ENCODE measurements at places on chromosomes 4 and X.

DNA sequence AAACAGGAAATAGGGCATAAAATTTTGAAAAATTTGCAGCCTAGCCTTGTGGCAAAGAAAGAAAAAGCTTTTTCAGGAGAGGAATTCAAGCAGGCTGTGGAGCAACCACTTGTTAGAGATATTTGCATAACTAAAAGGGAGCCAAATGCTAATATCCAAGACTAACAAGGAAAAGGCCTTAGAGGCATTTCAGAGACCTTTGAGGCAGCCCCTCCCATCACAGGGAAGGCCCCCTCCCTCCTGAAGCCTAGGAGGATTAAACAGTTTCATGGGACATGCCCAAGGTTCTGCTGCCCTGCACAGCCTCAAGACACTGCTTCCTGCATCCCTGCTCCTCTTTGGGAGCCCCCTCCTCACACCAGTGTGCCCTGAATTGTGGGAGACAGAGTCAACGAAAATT is 275.4 kb upstream of the SFRP2 start:
- no peak for DNase-seq

GRCh38 chr4:39502019-39502663 is 25.1 kb downstream of the UGDH start:
- no peak for DNase-seq

DNA sequence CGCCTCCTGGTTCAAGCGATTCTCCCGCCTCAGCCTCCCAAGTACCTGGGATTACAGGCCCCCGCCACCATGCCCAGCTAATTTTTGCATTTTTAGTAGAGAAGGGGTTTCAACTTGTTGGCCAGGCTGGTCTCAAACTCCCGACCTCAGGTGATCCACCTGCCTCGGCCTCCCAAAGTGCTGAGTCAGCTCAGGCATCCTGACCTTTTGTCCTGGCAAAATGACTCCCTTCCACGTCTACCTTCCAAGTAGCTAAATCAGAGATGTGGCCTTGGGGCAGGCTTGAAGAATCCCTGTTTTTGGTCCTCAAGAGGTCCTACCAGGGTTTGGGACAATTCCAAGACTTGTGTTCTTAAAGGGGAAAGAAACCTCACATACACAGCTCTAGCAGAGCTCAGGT is 12.8 kb downstream of the AFAP1 start:
- no peak for DNase-seq

DNA sequence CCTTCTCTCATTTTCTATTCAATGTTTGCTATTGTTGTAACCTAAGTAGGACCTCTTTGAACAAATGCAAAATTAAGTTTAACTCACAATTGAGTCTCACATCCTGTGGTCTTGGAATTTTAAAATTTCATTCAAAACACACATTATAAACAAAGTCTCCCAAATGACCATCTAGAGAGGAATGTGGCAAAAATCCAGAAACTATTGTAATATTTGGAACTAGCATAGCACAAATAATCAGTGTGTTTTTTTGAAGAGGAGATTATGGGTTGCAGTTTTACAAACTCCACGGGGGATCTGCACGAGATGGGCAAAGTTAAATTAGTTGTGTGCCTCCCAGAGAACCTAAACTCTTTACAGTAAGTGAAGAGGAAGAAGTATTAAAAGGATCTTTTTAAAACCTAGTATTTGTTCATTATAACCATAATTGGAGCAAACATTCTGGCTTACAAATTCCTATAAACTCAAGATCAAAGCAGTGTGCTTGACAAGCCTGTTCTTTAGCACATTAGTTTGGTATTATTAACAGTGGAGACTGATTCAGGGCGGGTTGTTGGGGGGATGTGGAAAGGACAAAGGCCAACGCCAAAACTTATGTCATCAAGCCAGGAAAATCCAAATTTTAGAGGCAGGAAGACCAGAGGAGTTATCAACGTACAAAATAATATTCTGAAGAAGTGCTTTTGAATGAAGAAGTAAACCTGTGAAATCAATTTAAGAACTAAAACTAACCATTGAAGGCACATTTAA is 22.4 kb upstream of the RBPJ start:
- DNase-seq = no peak

DNA sequence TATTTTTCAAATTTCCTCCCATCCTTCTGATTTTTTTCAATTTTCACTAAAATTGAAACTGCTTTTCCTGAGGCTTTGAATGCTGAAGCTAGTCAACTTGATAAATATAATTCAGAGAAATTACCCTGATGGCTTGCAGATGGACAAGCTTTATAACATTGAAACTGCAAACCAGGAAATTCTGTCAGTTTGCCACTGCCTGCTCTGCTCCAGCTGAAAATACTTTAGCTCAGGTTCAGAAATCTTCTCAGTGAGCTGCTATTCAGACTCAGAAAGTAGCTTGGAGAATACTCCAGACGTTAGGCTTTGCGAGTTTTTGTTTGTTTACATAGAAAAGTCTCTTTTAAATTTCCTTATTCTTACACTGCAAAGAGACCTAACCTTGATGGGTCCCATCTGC is 1574.7 kb downstream of the STIM2 start:
- DNase-seq = no peak

DNA sequence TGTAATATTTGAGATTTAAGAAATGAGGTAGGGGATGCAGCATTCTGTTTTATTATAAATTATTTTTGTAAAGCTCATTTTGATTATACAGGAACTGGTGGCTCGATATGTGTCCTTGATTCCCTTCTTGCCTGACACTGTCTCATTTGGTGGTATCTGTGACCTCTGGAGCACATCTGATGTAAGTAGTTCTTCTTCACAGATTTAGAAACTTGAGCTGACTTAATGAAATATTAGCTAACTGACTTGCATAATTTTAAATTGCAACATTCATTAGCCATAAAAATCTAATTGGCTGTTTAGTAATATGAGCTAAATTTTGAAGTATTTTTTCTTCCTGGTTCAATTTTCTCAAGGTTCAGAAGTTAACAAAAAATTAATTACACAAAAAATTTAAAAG is 69.1 kb downstream of the FBXL5 start:
- no peak for DNase-seq

DNA sequence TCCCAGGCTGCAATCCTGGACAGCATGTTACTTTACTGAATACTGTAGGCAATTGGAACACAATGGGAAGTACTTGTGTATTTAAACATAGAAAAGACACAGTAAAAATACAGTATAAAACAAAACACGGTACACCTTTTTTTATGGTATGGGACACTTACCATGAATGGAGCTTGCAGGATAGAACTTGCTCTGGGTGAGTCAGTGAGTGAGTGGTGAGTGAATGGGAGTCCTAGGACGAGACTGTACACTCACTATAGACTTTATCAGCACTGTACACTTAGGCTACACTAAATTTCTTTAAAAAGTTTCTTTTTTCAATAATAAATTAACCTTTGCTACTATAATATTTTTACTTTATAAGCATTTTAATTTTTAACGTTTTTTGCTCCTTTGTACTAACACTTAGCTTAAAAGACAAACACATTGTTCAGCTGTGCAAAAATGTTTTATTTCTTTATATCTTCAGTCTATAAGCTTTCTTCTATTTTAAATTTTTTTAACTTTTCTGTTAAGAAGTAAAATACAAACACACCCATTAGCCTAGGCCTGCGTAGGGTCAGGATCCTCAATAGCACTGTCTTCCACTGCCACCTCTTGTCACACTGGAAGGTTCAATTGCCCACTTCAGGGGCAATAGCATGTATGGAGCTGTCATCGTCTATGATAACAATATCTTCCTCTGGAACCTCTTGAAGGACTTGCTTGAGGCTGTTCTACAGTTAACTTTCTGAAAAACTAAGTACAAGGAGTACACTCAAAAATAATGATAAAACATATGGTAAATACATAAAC is 293.5 kb upstream of the FSTL5 start:
- DNase-seq = no peak

GRCh38 chr4:1164956-1165545 is 7.3 kb downstream of the SPON2 start:
- DNase-seq = no peak

- DNase-seq = no peak
Measured at GRCh38 chrX:132858018-132858417, 100.4 kb downstream of the HS6ST2 start.

DNA sequence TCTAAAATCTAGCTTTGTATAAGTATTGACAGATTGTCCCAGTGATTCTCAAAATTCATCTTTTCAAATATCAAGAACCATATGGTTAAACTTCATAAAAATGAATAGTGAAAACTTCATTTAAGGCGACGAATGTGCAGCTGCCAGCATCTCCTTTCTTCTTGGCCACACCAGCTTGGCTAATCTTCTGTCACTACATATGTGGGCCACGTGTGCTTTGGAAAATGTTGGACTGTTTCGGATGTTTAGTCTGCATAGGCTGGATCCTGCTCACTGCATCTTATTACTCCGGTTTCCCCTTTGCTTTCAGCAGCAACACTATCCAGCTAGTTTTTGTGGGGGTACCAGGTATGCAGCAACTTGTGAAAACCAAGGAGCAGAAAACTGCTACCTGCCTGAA is 221.9 kb downstream of the BMPR1B start:
- no peak for DNase-seq

DNA sequence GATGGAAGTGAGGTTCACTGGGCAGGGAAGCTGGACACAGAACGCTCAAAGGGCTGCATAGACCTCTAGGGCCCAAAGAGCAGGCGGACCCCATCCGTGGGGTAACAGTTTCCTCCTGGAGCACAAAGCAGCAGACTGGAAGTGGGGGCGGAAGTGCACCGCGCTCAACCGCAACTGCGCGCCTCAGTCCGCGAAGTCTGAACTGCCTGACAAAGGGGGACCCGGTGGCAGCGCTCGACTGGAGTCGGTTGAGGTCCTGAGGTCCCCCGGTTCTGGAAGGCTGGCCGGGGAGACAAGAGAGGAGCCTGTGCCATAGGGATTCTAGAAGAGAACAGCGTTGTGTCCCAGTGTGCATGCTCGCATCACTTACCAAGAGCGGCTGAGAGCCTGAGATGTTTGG is 58.5 kb downstream of the ALPK1 start:
- DNase-seq = no peak

- DNase-seq = peak; percentile 0
Measured at GRCh38 chrX:19121898-19122640, at the start of gene ADGRG2. Gene ADGRG2, minus strand, starts transcription at chrX:19122468. Its CDS starts 53,634 bp downstream, at chrX:19068834.

DNA sequence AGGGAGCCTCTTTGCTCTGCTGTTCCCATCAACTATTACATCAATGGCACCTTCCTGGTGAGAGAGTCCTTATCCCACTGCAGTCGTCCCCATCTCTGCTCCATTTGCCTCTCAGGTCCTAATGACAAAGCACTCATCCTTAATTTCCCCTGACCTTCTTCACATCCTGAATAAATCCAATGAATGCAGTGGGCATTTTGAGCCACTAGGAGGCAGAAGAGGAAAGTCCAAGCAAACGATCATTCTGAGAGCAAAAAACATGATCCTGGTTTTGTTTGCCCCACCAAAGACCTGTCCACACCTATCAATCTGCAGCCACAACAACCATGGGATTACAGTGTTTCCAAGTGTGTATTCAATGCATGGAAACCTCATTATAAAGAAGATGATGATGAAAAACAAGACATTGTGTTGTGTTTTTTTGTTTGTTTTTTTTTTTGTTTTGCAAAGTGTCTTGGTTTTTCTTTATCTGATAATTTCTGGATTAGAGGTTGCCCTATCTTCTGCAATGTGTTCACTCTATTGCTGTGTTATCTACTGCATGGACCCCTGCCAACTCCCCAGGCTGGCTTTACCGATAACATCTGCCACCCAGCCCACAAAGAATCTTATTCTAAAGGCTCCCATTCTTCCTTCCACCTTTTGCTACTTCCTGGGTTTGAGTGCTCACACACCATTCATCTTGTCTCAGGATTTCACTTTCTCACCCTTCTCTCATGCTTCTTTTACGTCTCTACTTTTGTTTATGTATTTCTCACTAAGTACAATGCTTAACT is 207.2 kb downstream of the NLGN4X start:
- peak; percentile 4 for DNase-seq

GRCh38 chr4:1839282-1839681 is 16.7 kb downstream of the LETM1 start:
- DNase-seq = no peak

- DNase-seq = no peak
Measured at GRCh38 chr4:5719350-5720055, 8.5 kb downstream of the EVC start.

DNA sequence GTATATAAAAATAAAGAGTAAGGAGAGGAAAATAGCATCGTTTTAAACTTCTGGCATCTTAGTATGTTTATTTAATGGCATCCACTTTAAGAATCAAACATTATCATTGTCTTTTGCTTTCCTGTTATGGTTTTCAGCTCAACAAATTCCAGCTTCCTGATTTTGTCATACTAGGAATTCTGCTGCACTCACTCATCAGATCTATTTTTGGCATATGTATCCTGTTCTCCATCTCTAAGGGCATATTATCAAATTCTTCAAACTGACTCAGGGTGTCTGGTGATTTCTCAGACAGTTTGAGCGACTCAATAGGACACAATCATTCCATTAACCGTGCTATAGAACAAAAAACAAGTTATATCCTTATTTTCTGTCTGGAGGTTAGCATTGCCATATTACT is 248.5 kb upstream of the DIAPH2 start:
- DNase-seq = no peak

DNA sequence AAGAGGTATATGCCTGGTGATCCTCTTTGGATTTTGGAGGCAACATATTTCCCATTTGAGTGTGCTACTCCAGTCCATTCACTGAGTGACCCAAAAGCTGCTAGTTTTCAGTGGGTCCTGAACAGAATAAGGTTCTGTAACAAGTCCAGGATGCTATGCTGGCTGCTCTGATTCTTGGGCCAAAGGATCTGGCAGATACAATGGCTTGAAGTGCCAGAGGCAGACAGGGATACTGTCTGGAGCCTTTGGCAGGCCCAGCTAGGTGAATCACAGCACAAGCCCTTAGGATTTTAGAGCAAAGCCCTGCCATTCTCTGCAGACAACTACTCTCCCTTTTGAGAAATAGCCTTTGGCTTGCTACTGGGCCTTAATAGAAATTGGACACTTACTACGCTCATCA is 40.6 kb downstream of the DCHS2 start:
- DNase-seq = no peak

GRCh38 chr4:155305619-155306018 is 71.1 kb downstream of the MAP9 start:
- DNase-seq = no peak

- no peak for DNase-seq
Measured at GRCh38 chr4:25223802-25224375, 9.9 kb upstream of the PI4K2B start.

GRCh38 chrX:48458711-48459110 is 11.3 kb downstream of the SLC38A5 start:
- DNase-seq = no peak

DNA sequence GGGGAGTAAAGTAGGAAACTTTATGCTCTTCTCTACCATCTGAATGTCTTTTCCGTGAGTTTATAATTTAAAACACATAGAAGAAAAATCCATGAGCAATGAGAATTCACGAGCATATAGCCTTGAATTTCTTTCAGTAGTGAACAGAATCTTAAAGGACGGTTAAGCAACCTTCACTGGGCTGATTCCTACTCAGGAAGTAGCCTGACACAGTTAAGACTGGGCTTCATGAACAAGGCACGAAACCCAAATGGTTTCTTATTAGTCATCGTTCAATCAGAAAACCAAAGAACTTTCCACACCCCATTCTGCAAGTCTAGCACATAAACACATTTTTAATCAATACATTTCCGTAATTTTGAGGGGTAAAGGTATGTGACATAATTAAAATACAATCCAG is 95.8 kb downstream of the SH3KBP1 start:
- no peak for DNase-seq
